ENCODE measurements at places on chromosomes 11 and 22. TPM values are rescaled to one million over a fixed set of nuclear protein-coding genes. Genes with fewer than 3 reads are reported as not detected.

- no peak for DNase-seq
Measured at GRCh38 chr22:23397008-23397612, 183.0 kb downstream of the IGLL1 start.

- no peak for DNase-seq
Measured at GRCh38 chr22:17846326-17846992, 72.2 kb upstream of the BID start.

GRCh38 chr11:84819128-84819527, 808.0 kb downstream of the DLG2 start:
- peak; percentile 22 for DNase-seq

- DNase-seq: peak; percentile 100
Measured at GRCh38 chr11:35030716-35031213, 108.2 kb upstream of the CD44 start.

GRCh38 chr22:46351131-46351735, 15.7 kb downstream of the TRMU start:
- DNase-seq: no peak

DNA sequence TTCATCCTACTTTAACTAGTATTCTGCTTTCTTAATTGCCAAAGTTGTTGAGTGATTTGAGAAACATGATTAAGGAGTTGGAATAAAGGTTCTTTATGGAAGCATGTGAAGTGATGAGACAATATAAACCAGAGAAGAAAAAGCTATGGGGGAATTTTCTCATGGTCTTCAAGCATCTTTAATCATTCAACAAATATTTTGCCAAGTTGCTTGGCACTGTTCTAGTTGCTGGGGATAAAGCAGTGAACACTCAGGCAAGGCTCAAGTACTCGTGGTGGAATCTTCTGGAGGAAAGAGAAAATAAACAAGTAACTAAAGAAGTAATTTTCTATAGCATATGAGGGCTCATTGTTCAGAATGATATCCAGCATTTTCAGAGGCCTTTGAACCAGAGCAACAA, 9.2 kb upstream of the PIWIL4 start:
- DNase-seq: peak; percentile 11

DNA sequence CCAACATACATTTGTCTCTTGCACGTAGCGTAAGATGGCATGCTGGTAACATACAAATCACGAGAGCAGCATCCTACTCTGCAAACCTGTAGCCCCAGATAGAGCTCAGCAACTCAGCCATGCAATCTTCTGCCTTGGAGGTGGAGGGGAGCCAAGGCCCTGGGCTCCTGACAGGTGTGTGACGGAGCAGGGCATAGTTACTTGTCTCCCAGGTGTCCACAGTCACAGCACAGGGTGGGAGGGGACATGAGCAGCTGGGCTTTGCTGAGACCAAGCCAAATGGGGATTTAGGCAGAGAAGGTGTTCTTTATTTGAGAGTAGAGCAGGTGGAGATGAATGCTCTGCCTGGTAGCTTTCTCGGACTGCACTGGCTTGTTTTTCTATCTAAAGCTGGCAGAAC, 111.7 kb downstream of the TEAD1 start:
- no peak for DNase-seq

GRCh38 chr22:36162127-36163034, 1.8 kb upstream of the APOL3 start:
- peak; percentile 7 for DNase-seq

DNA sequence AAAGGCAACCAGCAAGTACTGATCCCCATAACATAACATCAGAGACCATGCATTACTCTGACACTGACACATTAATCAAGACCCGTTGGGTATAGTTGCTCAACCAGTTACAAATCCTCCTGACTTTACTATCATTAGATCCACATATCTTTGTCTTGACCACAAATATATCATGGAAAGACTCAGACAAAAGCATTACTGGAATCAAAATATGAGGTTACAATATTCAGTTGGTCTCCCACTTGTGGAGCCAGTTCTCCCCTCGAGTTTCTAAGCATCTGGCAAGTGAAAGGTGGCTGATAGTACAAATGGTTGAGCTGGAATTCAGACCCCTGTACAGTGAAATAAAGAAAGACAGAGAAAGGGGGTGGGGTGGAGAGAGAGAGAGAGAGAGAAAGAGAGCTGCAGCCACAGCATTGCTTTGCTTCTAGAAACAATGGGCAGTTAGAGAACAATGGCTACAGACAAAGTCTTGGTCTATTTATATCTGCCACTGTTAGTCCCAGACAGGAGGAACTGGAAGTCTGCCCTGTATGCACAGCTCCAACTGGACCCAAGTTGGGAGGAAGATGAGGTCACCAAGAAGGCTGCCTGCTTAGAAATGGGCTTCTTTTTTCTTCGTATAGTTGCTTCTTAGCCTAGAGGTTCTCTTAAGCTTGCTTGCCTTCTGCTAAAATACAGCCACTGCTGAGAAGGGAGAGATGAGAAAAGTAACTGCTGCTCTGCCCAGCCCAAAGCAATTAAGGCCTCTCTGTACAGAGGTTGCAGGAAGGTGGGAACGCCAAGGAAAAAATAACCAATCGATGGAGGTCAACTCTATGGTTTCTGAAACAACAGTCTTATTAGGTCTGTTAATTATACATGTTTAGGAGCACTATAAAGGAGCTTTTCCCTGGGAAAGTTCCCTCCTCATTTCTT, 85.5 kb downstream of the ETS1 start:
- peak; percentile 87 for DNase-seq

DNA sequence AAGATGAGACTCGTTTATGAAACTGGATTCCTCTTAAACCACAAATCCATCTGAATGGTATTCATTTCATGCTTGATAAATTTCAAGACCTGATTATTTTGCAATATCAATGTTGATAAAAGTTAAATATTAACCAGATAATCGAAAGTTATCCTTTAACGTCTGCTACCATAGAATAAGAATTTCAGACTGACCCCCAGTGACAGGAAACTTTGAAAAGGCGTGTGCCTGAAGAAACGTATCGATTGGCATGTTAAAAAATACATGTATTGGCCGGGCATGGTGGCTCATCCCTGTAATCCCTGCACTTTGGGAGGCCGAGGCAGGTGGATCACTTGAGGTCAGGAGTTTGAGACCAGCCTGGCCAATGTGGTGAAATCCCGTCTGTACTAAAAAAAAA, 13.9 kb downstream of the SCGB1A1 start:
- no peak for DNase-seq

DNA sequence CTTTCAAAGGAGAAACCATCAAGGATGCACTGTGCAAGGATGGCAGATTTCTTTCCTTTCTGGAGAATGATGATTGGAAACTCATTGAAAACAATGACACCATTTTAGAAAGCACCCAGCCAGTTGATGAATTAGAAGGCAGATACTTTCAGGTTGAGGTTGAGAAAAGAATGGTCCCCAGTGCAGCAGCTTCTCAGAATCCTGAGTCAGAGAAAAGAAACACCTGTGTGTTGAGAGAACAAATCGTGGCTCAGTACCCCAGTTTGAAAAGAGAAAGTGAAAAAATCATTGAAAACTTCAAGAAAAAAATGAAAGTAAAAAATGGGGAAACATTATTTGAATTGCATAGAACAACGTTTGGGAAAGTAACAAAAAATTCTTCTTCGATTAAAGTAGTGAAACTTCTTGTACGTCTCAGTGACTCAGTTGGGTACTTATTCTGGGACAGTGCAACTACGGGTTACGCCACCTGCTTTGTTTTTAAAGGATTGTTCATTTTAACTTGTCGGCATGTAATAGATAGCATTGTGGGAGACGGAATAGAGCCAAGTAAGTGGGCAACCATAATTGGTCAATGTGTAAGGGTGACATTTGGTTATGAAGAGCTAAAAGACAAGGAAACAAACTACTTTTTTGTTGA, 9.8 kb downstream of the FAM111A start:
- DNase-seq: no peak

GRCh38 chr22:50420581-50420980, 54.3 kb downstream of the SBF1 start:
- no peak for DNase-seq

GRCh38 chr11:113496026-113496651, 20.9 kb upstream of the DRD2 start:
- DNase-seq: no peak

DNA sequence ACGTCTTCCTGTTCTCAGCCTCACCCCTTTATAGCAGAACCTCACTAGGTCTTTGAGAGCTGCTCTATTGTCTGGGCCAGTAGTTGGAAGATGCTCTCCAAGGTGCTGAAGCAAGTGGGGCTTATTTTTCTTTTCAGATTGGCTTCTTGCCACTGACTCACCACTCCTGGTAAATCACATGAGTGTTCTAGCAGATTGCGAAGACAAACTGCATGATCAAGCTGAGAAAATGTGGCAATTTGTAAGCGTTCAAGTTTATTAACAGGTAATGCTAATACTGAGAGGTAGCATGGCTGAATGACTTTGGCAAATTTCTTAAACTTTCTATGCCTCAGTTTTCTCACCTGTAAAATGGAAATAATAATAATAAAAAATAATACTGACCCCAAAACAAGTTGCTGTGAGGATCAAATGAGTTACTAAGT, 59.2 kb downstream of the CACNG2 start:
- peak; percentile 86 for DNase-seq

- DNase-seq: no peak
Measured at GRCh38 chr22:48860557-48860956, 967.1 kb downstream of the BRD1 start.

- no peak for DNase-seq
Measured at GRCh38 chr22:23059284-23059948, 10.9 kb upstream of the GNAZ start.

GRCh38 chr11:102807921-102808320, 10.0 kb upstream of the MMP1 start:
- no peak for DNase-seq

GRCh38 chr11:36443661-36444060, 66.4 kb downstream of the TRAF6 start:
- no peak for DNase-seq

GRCh38 chr11:130633466-130633865, 185.0 kb downstream of the ADAMTS15 start:
- peak; percentile 61 for DNase-seq

GRCh38 chr11:12472401-12473005, 95.1 kb downstream of the PARVA start:
- no peak for DNase-seq

- no peak for DNase-seq
Measured at GRCh38 chr11:25925359-25925758, 406.6 kb upstream of the ANO3 start.

DNA sequence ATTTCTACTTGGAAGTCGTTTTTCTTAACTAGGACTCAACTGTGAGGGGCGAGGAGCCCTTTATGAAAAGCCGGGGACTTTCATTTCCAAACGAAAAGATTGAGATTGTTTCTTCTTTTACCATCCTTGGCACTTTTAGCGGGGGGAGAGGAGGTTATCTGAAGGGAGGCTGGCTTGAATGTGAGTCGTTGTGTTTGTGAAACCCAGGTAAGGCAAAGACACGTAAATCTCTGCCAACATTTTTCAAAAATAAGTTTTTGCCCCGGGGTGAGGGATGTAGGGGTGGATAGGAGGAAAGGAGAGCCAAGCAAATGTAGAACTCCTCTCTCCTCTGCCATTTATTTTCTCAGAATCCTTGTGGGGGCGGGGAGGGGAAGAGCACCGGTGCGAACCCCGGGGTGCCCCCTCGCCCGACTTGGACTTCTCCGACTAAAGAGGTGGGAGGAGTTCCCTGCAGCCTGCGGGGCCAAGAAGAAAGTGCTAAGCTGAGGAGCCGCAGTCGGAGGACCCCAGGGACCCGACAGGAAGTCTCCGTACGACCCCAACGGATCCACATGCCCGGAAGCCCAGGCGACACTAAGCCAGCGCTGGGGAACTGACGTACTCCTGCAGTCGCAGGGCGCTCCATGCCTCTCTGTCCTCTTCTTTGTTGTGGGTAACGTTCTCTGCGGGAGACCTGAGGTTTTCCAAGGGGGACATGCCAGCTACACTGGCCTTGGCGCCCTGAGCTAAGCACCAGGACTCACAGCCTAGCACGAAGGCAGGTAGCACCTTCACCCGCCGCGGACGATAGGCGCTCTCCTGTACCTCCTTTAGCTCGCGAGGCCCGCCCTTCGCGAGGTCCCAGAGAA, 2.4 kb upstream of the WT1 start:
- no peak for DNase-seq

DNA sequence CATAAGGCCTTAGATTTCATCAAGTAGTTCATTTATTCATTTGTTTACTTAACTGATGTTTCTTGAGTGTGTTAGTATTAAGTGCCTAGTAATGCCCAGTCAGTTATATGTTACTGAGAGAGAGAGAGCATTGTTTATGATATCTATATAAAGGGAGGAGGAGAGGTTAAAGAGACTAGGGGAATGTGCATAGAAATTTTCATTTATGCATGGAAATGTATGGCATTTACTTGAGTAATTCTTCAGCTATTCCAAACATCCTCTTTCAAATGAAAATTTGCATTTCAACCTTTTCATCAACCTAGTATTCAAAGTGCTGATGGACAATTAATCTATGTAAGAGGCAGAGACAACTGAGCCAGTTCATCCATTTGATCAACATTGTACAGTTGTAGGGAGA, 199.7 kb downstream of the NELL1 start:
- no peak for DNase-seq

- DNase-seq: peak; percentile 21
Measured at GRCh38 chr22:26995235-26995634, 337.8 kb downstream of the MIAT start.

GRCh38 chr11:46438211-46438610, 46.6 kb upstream of the CHRM4 start:
- DNase-seq: no peak

GRCh38 chr22:38874529-38875222, 2.7 kb upstream of the CBX6 start:
- DNase-seq: no peak

GRCh38 chr22:20291604-20292063, 23.5 kb upstream of the RTN4R start:
- no peak for DNase-seq

- DNase-seq: no peak
Measured at GRCh38 chr22:47409539-47410275, 647.3 kb downstream of the TBC1D22A start.

The MS4A7 gene
- not detected for total RNA-seq

The CCDC116 gene
- 0.05 TPM for total RNA-seq

The MPPED2 gene
- 0.49 TPM for total RNA-seq

The HTR3B gene
- total RNA-seq: not detected

The PDGFD gene
- total RNA-seq: 30.0 TPM

The CPT1A gene
- 15.0 TPM for total RNA-seq

The CHRNA10 gene
- total RNA-seq: 0.86 TPM

Measured in M059J (cell line).